ENCODE measurements at places on chromosomes 11 and 22.
A peak's percentile ranks its signal among the peaks of the same experiment; 100 is the strongest.

GRCh38 chr22:46108564-46109473 is 41.5 kb upstream of the PPARA start:
- no peak for DNase-seq

- DNase-seq: no peak
These were observed 761.3 kb downstream of the OPCML start for GRCh38 chr11:132770829-132771530.

- DNase-seq: no peak
These were observed 441 bp upstream of the RPS6KA4 start for GRCh38 chr11:64358536-64358906.

DNA sequence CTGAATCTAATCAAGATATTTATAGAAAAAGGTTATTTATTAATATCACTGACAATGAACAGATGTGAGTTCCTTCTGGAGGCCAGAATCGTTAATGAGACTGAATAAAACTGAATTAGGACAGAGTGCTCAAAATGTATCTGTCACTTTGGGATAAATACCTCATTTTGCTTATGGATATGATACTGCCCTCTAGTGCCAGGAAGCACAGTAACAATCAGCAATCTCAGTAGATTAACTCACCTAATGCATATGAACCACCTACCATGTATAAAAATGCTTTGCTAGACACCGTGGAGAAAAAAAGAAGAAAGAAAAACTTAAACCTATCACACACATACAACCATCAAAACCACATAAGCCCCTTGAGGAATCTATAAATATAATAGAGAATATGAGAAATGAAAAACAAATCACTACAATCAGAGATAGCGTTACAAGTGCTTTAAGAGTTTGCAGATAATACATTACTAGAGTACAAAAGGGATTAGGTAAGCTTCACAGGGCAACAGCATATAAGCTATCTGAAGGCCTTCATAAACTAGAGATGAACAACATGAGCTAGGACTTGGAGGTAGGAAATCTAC is 117.4 kb downstream of the SGSM3 start:
- DNase-seq: no peak

DNA sequence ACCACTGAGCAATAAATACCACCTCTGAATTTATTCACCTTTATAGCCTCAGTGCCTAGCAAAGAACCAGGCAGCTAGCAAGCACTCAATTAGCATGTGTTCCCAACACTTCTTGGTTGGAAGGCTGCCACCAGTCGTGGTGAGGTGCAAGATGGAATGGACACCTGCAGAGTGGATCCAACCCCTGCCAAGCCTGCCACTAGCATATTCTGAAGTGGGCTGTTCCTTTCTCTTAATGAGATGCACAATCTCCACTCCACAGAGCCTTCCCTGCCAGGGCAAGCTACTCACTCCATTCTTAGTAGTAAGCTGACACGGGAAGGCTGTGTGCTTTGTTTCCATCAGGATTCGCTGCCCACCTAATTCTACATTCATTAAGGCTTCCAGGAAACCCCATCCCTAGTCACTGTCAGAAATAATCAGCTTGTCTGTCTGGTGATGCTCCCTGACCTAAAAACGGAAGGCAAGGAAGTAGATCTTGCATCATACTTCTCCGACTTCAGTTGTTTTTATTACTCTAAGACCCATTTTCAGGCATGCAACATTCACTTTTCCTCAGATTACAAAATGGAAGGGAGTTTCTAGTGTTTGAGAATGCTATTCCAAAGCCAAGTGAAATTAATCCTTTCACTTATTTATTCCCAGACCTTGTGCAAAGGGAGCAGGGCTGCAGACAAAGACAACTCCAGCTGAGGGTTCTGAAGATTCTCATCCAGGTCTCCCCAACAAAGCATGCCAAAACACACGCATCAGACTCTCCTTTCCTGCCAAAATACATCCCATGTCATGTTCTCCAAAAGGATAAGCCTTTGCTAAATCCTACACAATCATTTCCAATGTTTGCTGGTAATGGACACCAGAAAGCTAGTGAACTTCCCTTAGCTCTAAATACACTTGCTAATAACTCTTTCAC is 128.0 kb downstream of the TENM4 start:
- peak; percentile 10 for DNase-seq

GRCh38 chr11:65501472-65502273 is 2.8 kb downstream of the MALAT1 start:
- no peak for DNase-seq

GRCh38 chr11:65742353-65742752 is 21.8 kb upstream of the RNASEH2C start:
- no peak for DNase-seq

DNA sequence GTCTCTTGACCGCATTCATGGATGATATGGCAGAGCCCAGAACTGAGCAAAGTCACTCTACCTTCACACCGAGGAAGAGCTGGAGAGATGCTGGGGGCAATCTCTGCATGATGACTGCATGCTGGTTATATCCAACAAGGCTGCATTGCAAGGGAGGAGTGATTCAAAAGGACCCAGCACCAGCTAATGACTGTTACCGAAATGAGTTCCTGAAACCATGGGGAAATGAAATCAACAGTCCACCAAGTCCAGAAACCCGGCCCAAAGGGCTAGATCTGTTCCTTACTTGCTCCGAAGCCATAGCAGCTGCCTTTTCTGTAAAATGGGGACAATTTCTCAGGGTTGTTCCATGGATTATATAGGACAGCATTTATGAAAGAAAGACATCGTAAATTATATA is 1.2 kb upstream of the SMIM35 start:
- no peak for DNase-seq

DNA sequence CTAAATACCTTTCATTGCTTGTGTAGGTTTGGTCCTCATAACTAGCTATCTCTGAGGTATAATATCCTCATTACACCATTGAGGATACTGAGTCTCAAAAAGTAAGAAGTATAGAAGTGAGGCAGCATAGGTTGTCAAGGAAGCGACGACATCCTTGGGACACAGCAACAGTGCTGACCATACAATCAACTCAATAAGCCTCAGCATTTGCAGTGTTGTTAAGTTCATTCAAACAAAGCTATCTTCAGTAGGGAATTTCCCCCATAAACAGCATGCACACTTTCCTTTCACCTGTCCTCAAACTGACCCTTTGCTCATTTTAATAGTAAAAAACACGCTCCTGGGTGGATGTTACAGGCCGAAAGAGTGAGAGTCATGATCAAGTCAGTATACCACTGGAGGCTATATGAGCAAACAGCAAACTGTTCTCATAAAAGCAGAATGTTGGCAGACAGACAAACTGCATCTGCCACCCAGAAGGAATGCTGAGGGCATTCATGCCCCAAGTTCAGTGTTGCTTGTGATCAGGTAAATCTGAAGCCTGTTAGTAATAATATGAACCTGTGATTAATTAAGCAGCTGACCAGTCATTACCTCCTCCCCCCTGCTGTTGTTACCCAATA is 756.2 kb upstream of the TENM4 start:
- no peak for DNase-seq

DNA sequence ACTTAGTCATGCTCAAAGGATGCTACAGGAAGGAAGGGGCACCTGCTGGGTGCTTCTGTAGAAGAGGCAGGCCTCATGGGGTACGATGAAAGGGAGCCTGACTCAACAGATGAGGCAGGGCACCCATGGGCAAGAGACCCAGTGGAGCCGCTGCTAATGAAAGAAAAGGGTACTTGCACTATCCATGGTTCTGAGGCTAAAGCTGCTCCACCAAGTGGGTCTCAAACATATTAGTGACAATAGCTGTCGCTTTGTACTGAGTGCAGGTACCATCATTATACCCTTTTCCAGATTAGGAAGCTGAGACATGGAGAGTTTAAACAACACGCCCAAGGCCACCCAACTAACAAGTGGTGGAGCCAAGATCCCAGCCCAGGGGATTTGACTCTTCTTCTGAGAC is 127.5 kb upstream of the SERPIND1 start:
- no peak for DNase-seq

DNA sequence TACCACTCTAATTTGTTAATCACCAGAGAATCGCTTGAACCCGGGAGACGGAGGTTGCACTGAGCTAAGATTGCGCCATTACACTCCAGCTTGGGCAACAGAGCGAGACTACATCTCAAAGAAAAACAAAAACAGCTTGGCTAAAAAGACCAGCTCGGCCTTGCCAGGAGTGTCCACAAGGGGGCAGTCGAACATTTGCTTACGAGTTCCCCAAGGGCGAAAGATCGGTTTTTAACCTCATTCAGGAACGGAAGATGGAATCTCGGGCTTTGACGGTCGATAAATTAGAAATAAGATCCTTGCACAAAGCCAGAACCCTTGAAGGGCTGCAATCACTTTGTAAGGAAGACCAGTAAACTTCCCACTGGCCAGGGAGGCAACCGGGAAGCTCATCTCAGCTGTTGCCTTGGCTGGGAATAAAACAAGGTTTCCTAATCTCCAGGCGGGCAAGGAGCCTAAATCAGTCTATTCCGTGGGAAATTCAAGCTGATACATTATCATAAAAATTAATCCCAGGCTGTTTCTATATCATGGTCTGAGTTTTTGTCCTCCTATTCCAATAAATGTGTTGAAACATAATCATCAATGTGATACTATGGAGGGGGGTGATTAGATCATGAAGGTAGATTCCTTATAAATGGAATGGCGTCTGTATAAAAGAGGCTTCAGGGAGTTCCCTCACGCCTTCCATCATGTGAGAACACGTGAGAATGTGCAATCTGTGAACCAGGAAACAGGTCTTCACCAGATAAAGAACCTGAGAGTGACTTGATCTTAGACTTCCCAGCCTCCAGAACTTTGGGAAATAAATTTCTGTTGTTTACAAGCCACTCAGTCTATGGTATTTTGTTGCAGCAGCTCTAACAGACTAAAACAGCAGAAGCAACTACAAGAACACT is 14.9 kb upstream of the SLC29A2 start:
- DNase-seq: peak; percentile 68

DNA sequence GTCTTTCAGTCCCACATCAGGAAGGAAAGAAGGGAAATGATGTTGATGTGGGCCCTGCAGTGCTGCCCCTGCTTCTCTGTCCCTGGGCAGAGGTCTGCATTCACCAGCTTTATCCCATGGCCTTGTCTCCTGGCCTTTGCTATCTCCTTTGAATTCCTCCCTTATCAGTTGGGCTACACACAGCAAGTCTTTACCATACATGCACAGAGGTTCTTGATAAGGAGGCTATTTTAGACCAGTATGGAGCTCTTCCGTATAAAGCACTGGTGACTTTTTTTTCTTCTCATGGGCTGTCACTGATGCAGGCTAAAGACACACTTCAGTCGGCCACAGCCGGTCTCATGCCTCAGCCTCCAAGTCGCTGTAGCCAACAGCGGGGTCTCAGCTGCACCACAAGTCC is 20.2 kb downstream of the MYO18B start:
- no peak for DNase-seq

DNA sequence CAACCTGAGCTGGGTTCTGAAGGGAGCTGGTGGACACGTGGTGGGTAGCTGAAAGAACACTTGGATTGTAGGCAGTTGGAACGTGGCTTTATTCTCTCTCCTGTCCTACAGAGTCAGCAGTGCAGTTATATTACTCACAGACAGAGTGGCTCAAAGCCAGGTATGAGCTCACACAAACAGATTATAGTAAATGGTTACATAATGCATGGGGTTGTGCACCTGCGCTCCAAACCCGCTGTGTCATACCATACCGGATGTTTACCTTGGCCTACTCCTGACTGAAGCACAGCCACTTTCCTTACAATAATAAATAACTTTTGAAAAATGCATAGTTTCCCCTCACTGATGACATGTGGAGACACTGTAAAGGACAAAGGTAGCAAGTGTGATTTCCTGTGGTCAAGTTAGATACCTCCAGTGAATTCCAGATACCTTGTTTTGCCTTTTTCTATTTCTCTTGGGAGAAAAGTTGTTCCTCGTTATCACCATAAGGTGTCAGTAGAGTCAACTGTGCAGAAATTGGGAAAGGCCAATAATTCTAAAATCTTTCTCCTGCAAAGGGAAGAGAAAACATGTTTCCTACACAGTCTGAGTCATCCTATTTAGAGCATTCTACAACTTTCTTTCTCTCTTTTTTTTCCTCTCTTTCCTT is 13.5 kb downstream of the MS4A6A start:
- no peak for DNase-seq

GRCh38 chr11:65888163-65888814 is at the start of gene FIBP:
FIBP (minus strand) TSS chr11:65888471; CDS start chr11:65888418, 53 bp downstream.
- peak; percentile 97 for DNase-seq

GRCh38 chr11:63518548-63518947 is 12.7 kb downstream of the LGALS12 start:
- DNase-seq: no peak

GRCh38 chr11:57134284-57134683 is 47.5 kb upstream of the LRRC55 start:
- DNase-seq: no peak

DNA sequence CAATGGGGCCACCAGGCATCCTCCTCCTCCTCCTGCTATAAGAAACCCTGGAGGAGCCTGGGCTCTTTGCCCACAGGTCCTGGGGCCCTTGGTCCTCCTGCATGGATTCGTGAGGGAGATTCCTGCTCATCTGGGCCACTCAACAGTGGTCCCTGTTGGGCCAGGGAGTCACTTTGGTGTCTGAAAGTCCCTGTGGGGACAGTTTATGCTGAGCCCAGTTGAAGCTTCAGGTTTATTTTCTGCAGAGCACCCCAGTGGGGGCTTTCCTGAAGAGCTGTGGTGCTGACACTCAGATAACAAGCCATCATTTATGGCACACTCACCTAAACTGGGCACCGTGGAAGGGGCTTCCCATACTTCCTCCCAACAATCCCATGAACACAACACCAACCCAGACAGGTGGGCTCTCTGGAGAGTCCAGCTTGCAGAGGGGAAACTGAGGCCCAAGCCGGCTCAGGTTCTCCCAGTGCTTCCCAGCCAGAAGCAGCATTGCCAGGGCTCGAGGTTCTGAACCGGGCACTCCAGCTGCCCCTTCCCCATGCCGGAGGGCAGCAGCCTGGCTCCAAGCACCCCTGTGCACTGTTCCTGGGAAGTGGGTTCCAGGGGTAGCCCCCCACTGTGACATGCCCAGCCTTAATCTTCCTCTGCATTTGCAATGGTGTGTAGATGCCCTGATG is 91.3 kb downstream of the MYEOV start:
- DNase-seq: no peak

GRCh38 chr11:118607401-118608359 is at the start of gene PHLDB1:
PHLDB1 (plus strand) TSS chr11:118607615; CDS start chr11:118613837, 6,222 bp downstream.
- DNase-seq: peak; percentile 82

DNA sequence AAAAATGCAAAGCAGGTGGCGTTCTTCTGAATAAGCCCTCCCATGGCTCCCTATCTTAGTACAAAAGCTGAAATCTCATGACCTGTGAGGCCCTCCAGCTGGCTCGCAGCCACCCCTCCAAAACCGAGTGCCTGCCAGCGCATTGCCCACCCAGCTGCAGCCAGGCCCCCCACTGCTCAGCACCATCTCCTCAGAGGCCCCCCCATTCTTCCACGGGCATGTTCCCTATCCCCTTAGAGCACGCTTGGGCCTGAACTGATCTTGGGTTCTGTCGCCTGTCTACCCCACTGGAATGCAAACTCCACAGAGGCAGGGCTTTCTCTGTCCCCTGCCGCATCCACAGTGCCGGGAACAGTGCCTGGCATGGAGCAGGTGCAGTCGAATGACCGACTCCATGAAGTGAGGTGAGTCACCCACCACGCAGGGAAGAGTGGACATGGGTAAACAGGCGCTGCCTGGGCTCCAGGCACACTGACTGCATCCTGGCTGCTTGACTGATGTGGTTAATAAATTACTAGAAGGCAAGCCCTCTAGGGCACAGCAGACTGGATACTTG is 11.3 kb upstream of the EFCAB6 start:
- DNase-seq: no peak
